Stimulated activated CD4-positive, alpha-beta T cell treated with anti-CD3 and anti-CD28 coated beads, Interleukin-1b, Interleukin-23, amount 100 ng/mL, for 48 hours (primary cell): ENCODE measurements at places on chromosomes 5 and 9.

DNA sequence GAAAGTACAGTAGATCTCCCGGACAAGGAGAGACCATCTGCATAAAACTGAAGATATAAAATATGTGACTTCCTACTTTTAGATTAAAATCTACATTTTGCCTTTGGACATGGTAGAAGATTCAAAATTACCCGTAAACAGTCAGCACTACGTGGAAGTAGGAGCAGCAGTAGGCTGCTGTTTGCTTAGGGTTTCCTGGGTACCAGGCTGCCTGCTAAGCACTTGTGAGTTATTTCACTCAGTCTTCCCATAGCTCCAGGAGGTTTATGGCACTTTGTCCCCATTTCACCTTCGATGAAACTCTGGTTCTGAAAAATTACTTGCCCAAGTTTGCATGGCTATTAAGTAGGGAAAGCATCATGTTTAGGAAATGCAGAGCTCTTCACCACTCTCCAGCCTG, 92.6 kb downstream of the STK32A start:
- DNase-seq = no peak

DNA sequence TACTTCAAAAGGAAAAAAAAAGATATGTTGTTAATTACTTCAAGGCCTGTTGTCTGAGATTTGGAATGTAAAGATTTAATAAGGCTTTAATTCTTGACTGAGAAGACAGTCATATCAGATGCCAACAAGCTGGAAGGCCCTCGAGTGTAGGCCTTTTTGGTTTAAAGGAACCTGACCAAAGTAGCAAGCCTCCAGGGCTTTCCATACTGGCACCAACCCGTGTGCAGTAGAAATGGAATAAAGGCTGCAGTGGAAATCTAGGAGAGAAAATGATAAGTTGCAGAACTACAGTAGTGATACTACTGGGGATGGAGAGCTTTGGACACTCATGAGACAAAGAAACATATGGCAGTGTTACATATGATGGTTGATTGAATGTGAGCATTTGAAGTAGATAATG, 358.0 kb downstream of the TAF11L14 start:
- DNase-seq = no peak

DNA sequence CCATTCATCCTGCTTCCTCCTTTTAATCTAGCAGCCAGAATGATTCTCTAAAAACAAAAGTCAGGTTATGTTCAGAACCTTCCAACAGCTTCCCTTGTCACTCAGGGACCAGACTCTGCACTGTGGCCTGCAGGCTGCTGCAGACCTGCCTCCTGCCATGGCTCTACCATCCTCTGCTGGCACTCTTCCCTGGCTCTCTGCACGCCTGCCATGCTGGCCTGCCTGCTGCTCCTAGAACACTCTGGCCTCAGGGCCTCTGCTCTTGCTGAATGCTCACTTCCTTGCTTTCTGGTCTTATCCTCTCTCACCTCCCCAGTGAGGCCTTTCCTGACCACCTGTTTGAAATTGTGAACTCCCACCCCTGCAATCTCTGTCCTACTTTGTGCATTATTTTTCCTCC, 149.4 kb downstream of the CD180 start:
- DNase-seq = no peak

DNA sequence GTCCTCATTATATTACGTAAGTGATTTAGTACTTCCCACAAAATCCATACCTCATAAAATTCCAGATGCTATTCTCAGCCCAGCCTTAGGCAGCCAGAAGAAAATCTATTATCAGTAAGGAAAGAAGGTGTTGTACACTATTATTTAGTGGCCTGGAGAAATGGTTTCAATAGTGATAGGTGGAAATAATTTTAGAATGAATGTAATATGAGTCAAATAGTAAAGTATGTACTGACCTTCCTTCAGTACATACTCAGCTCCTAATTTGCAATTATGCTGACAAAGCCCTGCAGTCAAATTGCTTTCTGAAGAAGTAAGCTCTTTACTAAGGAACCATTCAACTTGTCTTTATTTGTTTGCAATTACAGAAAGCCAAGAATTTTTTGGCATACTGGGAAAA, 409.2 kb downstream of the HTR1A start:
- DNase-seq = no peak

DNA sequence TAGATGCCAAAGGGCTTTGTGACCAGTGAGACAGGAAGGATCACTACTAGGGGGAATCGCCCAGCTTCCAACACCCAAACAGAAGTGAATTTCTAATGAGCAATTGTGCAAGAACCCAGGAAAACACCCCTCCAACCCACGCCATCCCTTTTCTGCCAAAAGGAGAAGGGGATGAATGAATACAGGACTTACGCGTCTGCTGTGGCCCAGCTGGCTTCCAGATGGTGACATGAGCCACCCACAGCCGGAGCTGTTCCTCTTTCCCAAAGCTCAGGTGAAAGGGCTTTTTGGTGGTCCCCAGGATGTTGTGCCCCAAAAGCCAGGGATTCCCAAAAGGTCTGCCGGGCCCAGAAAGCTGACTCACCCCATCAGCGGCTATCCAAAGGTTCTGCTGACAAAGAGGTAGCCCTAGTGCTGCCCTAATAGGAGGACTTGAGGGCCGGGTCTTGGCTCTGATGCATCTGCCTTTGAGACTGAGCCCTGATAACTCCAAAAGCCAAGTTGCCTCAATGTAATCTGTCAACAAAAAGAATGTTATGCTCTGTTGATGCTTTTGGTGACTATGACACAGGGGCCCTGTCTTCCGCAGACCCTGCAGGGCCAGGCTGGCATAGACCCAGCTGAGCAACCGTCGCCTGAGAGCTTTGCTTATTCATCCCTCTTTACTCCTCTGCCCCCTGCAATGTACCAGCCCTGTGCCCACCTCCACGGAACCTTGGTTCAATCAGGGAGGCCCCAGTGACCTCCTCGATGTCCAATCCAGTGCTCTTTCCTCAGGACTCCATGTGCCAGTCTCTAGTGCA, 14.5 kb downstream of the GSN start:
- DNase-seq = no peak

DNA sequence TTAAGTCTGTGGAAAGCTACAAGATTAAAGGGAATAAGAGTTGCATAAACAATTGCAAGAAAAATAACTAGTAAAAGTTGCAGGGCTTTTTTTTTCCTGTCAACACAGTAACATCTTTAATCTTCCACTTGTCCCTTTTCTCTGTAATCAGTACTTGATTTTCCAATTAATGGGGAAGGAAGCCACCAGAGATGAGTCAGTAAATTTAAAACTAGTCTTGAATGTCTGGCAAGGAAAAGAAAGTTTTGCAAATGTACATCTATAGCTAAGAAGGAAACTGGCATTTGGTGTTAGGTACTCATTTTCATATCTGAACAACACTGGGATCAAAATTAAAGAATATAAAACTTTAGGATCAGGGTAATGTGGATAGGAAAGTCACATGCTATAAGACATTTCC, 17.1 kb downstream of the DAP start:
- no peak for DNase-seq

DNA sequence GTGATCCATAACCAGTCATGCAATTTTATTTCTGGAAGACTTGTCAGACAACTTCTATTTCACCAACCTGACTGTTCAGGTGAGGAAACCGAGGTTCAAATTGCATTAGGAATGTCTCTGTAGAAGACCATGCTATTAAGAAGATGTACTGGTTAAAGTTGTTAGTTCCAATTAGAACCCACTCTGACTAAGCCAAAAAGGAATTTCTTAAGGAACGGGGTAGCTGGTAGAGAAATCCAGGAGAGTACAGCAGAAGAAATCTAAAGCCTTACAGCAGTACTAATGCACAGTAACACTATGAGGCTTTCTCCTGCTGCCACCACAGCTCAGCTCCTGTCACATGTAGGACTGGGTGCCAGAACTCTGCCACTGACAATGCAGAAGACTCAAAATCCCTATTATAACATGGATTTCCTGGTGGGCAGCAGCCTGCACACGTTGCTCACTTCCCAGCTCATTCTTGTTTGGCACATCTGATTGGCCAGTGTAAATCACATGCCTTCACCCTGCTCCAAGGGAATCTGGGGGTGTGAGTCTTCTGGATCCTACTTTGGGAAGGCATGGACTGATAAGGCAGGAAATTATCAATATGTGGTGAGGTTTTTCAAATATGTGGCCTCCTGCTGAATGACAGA, 37.1 kb downstream of the CAST start:
- DNase-seq = no peak

GRCh38 chr9:92247981-92248380, 45.5 kb downstream of the IARS1 start:
- DNase-seq = no peak

DNA sequence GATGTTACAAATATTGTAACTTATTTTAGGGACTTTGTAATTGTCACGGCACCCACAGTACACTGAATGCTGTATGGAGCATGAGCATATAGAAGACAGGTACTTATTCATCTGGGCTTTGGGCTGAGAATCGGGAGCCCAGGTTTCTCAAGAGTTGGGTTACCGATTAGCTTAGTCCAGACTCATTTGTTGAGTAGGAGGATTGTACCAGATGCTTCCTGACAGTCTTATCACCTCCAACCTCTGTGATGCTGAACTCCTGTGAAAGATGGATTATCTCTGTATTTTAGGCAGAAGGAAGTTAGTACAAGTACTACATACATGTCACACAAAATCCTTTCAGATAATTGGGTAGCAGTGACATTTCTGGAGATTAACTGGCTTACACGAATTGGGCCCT, 79.2 kb downstream of the SV2C start:
- no peak for DNase-seq

DNA sequence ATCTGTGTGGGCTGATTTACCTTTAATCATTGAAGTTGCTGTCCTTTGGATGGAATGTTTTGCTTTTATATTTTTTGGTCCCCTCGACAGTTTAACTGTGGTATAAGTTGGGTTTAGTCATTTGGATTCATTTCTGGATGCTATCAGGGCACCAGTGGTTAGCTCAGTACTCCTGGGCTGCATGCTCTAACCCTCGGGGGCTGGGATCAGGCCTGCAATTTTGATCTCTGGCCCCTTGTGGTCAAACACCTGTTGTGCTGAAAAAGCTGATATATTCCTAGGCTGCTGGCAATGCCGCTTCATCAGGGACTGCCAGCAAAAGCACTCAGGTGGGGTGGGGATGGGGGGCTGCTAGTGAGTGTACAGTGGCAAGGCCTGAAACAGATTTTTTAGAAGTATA, 440.4 kb upstream of the RIOK2 start:
- DNase-seq = no peak

- DNase-seq = no peak
These were observed 106.3 kb downstream of the PCSK5 start for GRCh38 chr9:75996726-75997125.

- DNase-seq = peak; percentile 78
These were observed 364.5 kb downstream of the MAN2A1 start for GRCh38 chr5:110054240-110054639.

- no peak for DNase-seq
These were observed 31.6 kb downstream of the LMNB1 start for GRCh38 chr5:126808521-126808988.

- DNase-seq = no peak
These were observed 207.7 kb downstream of the YTHDC2 start for GRCh38 chr5:113721171-113721570.

DNA sequence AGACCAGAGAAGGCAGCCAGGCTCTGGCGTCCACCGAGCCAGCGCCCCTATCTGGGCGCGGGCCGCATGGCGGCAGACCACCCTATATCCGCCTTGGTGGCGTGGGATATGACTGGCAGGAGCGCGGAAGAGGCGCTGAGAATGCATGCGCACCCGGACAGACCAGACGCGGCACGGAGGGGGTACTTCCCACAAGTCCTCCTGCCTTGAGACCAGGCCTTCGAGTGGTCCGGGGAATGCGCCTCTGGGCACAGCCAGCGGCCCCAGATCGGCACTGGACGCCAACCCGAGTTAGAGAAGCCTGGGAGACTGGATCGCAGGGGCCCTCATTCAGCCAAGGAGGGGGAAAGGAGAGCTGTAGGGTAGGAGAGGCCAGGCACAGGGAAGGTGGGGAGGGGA, 2.5 kb upstream of the LMX1B start:
- DNase-seq = no peak

DNA sequence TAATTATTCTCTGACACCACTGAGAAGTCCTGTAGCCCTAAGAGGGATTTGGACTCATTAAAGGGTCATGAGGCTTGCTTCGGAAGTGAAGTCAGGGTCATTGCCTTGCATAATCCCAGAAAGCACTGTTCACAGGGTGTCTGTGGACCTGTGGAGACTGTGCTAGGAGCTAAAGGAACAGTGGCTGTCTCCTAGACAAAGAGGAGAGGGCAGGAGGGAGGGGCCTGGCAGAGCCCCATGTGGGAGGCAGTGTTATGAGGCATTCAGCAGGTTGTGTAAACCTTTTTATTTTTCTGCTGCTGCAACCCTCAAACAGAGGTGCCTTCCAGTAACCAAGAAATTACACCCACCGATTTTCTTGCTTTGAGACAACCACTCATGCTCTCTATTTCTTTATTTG, 3.3 kb downstream of the TMEM174 start:
- no peak for DNase-seq

GRCh38 chr5:109161914-109162683, 247.7 kb downstream of the PJA2 start:
- no peak for DNase-seq

DNA sequence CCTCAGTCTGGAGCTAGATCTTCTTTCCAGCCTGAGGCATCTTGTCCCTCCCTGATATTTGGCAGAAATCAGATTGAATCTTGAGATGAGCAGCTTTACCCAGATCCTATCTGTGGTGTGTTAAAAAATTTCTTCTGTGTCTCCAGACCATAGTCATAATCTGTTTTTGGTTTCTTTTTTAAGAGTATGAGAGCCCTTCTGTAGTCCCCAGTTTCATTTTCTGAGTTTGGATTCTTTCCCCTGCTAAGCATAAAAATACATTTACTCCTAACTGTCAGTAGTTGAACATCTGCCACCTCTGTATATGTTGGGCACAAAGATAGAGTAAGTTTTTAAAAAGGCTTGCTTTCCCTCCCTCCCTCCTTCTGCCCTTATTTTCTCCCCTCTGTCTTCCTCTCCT, 137.7 kb downstream of the CNTLN start:
- DNase-seq = no peak

GRCh38 chr5:78791501-78792100, 143.0 kb upstream of the LHFPL2 start:
- DNase-seq = no peak

GRCh38 chr9:108056084-108056804, 566.7 kb upstream of the KLF4 start:
- no peak for DNase-seq

DNA sequence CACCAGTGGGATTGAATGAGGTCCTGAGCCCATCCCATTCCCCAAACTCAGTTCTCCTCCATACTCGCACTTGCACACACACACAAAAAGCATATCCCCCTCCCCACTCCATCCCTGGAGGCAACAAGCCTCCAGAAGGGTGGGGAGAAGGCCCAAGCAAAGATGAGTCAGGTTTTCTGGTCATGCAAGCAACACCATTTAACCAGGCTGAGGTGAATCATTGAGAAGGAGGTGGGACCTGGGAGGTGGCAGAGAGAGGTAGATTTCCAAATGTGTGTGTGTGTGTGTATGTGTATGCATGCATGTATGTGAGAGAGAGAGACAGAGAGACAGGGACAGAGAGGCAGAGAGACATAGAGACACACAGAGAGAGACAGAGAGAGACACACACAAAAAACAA, 185.2 kb upstream of the TRIM32 start:
- no peak for DNase-seq

DNA sequence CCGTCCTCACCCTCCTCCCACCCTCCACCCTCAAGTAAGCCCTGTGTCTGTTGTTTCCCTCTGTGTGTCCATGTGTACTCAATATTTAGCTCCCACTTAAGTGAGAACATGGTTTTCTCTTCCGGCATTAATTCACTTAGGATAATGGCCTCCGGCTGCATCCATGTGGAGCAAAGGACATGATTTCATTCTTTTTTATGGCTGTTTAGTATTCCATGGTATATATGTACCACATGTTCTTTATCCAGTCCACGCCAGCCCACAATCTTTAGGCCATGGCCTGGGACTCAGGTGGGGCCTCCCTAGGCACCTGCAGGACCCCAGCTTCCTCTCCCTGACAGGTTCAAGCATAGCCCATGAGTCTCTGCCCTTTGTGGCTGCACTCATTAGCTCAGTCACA, 22.9 kb downstream of the UNC5A start:
- no peak for DNase-seq
